ENCODE measurements at places on chromosomes 5 and 9.

GRCh38 chr5:23064710-23065109 is 211.6 kb upstream of the CDH12 start:
- DNase-seq = no peak

DNA sequence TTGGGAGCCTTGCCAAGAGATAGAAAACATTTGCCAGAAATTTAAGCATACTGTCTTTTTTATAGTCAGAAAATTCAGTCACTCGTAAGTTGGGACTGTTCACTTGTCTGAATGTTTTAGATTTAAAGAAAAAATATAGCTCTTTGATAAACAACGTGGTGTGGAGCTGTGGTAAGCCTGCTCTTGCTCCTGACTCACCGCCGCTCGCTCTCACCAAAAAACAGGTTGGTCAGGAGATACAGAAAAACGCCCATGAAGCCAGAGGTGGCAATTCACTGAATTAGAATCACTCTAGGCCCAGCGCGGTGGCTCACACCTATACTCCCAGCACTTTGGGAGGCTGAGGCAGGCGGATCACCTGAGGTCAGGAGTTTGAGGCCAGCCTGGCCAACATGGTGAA is 6.2 kb downstream of the LNPEP start:
- no peak for DNase-seq

- no peak for DNase-seq
These were observed 10.3 kb upstream of the CD72 start for GRCh38 chr9:35628389-35628991.

DNA sequence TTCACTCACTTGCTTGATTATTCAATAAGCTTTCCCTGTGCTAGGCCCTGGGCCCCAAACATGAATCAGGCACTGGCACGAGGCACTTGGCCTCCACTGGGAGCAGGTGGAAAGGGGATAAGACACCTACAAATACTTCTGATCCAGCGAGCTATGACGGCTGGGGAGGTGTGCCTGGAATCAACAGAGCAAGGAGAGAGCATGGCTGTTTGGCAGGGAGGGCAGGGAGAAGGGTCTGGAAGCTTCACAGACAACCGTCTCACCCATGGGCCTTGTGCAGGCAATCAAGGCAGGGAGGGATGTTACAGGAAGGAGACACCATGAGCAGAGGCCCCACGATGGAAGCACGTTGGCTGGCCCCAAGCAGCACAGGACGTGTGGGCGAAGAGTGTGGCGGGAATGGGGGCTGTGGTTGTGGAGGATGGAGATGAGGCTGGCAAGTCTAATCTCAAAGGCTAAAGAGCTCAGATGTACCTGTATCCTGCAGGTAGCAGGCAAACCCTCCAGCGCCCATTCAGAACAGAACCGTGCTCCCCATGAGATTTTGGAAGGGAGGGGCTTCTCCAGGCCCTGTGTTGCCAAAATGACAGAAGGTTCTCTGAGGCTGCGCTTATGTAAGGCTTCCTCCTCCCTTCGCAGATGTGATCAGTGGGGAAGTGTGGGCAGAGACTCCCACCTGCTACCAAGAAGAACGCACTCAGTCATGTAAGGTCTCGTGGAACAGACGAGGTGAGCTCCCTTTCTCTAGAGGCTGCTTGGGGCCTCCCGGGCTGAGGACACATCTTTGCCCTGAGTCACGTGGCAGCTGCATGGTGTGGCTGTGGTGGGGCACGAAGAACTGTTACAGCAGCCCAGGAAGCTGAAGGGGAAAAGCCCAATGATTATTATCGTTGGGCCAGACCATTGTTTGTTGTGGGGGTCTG is 189.7 kb downstream of the DAB2IP start:
- DNase-seq = no peak

- no peak for DNase-seq
These were observed 58.4 kb downstream of the PCSK1 start for GRCh38 chr5:96374653-96375052.

DNA sequence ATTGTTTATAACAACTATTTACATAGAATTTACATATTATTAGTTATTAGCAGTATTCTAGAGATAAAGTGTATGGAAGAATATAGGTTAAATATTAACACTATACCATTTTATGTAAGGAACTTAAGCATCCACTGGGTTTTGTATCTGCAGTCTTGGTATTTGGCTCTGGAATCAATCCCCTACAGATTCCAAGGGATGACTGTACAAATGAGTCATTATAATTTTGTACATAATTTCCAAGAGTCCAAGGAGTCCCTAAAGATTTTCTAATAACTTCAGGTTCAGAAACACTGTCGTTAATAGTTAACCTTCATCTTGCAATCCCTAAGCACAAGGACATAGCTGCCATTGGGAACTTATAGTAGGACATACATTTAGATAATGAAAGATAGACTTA is 254.8 kb upstream of the PDE4D start:
- no peak for DNase-seq

- DNase-seq = no peak
These were observed 125.0 kb upstream of the SLC12A2 start for GRCh38 chr5:127958421-127959011.

DNA sequence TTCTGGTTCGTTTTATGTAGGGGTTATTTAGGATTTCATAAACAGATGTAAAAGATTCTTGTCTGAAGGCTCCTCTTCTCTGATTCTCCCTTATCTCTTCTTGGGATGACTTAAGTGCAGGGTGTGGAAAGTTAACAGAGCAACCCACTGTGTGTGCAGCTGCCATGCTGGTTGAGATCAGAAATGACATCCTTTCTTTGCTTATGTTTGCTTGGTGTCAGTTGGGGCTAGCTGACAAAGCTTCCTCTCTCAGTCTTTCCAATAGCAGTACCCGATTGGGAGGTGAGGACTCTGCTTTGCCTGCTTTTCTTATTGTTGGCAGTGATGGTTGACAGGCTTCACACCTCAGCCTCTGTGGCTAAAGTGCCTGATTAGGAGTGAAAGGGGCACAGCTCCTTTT is 26.5 kb downstream of the OGN start:
- DNase-seq = no peak

DNA sequence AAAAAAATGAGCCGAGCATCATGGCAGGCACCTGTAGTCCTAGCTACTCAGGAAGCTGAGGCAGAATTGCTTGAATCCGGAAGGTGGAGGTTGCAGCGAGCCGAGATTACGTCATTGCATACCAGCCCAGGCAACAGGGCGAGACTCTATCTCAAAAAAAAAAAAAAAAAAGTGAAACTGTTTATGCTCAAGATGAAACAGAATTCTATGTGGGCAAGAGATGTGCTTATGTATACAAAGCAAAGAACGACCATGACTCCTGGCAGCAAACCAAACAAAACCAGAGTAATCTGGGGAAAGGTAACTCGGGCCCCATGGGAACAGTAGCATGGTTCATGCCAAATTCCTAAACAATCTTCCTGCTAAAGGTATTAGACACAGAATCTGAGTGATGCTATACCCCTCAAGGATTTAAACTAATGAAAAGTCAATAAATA is 32.6 kb upstream of the PLAC8L1 start:
- no peak for DNase-seq

DNA sequence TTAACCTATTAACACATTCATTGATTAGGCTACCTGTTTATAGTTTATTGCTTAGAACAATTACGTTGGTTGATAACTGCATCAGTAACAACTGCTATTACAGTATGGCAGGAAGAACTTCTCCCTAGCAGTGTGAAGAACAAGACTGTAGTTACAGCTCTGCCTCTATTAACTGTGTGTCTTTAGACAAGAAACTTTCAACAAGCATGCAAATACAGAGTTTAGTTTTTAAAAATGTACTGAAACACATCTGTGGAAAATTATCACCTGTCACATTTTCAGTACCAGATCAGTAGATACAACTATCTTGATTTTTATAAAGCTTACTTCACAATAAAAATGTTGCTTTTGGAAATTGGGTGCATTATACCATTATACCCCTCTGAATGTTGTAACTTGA is 22.2 kb downstream of the ELL2 start:
- DNase-seq = no peak

DNA sequence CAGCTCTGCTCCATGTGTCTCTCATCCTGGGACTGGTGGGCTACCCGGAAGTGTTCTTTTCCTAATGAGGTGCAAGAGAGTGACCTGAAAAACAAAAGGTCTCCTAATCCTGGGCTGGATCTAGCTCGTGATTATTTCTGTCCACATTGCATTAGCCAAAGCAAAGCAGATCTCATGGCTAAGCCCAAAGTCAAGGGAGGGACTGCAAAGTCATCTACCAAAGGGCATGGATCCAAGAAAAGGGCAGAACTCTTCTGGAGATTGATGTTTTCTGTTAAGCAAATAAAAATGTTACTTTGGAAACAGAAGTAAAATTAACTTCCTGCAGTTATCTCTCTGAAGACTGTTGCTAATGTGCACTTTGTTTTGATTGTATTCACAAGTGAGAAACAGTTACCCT is 225.2 kb downstream of the CFAP90 start:
- DNase-seq = no peak

DNA sequence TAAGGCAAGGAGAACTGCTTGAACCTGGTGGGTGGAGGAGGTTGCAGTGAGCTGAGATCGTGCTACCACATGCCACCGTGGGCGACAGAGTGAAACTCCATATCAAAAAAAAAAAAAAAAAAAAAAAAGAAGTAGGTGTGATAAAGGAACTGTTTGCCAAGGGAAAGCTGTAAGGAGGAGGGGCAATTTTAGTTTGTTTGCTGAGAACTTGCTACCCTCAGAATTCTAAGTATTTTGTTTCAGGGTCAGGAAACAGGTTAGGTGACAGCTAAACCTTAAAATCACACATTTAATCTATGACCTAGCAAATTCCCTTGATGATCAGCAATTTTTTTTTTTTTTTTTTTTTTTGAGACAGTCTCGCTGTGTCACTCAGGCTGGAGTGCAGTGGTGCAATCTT is 7.2 kb upstream of the ARRDC3 start:
- no peak for DNase-seq

- no peak for DNase-seq
These were observed 5.8 kb upstream of the PAPPA start for GRCh38 chr9:116147821-116148220.

DNA sequence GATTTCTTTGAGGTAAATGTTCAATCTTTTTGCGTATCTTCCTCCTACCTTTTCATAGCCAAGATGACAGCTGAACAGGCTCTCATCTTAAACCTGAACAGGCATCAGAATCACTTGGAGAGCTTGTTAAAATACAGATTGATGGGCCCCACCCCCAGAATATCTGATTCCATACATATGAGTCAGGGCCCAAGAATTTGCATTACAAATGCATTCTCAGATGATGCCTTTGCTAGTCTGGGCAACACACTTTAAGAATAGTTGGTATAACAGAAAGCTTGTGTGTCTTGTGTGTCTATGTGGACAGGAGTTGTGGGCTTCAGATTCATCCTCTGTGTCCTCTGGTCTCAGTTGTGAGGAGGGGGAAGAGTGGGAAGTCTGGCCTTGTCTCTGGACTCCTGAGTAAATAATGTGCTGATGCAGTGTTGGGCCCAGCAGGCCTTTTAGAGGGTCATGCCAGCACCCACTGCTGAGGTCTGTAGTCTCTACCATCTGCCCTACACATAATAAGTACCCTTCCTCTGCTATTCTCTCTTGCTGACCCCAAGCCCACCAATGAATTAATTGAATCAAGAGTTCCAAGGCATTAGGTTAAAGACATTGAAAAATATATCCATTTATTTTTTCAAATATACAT is 43.1 kb downstream of the PTCD2 start:
- DNase-seq = peak; percentile 70

- DNase-seq = no peak
These were observed 9.6 kb downstream of the RNF20 start for GRCh38 chr9:101543098-101543735.

DNA sequence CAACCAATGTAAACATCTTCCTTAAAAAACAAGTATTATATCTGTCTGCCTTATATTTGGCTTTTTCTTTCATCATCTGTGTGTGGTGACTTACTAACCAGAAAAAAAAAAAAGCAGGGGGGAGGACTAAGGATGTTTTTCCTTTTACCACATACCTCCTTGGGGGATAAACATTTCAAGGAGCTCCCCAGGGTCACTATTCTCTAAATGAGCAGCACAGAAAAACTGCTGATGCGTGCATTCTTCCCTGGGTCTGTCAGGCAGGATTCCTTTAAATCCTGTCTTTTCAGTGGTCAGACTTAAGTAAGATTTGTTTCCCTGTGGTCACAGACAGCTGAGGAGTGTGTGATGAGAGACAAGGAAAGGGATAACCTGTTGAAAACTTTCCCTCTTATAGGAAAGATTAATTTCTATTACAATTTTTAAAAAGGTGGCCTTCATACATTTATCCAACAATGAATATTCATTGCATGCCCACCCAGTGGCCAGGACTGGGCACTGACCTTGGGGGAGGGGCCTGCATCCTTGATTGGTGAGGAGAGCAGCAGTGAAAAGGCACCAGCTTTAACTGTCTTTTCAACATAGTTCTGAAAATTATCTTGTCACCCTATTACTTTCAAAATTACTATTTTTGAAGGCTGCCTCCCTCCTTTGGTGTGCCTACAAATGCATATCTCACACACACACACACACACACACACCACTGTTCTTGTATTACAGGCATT is 123.1 kb downstream of the TLE4 start:
- DNase-seq = no peak

DNA sequence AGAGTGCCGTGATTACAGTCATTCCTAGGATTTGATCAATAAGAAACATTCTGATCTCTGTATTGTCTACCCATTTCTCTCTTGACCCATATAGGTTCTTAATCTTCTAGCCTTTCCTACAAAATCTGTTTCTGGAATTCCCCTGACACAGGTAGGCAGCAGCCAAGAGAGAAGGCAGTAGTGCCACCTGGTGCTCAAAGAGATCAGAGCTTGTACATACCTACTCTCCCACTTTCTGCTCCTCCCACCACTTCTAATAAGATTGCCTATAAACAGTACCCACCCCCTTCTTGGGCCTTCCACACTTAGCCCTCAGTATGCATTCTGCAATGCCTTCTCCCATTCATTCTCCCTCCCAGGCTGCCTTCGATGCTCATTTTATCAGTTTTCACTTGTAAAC is 117.4 kb upstream of the RORB start:
- DNase-seq = no peak

- DNase-seq = no peak
These were observed 27.6 kb downstream of the ALDH1A1 start for GRCh38 chr9:72925126-72925789.

DNA sequence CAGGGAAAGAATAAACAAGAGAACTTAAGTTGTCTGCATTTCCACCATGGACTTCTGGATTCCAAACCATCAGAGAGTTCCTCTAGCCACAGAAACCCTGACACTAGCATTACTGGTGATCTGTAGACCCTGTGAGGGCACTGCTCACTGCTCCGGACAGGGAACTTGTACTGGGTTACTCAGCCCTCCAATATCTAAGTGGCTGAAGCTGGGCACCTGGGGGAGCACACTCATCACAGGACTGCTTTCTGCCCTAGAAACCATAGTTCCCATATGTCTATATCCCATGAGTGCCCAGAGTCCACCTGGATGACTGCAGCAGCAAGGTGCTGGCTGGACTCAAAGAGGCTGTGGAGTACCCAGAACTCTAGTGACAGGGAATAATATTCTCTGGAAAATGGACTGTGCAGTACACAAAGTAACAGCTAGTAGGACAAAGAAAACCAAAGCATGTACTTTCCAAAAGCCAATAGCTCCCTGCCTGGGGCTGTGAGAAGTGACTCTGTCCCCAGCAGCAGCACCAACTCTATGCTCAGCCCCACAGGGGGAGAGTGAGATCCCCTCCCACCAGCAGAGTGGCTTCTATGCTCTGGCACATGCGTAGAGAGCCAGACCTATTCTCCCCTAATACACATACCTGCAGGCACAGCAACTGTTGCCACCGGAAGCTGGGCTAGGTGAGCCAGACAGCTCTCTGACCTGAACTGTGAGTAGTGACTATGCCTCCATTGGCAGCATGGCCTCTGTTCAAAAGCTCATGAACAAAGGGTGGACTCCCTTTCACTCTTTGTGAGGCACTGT is 472.9 kb upstream of the FTMT start:
- no peak for DNase-seq

GRCh38 chr9:83285445-83286225 is 222.7 kb upstream of the RASEF start:
- DNase-seq = no peak

All from HFF-Myc (cell line).